Small intestine (tissue), 16 donors: ENCODE measurements at places on chromosomes 7 and 10. TPM values are rescaled to one million over a fixed set of nuclear protein-coding genes. Genes with fewer than 3 reads are reported as not detected.

- H3K27ac ChIP-seq: no peak overlapping the region
- H3K4me3 ChIP-seq: no peak overlapping the region
- no peaks in the 10 kb centered on the region for H3K27me3 ChIP-seq
- no peaks in the 10 kb centered on the region for H3K4me1 ChIP-seq
Observed at GRCh38 chr10:101008823-101009423, 9.3 kb downstream of the LZTS2 start.

DNA sequence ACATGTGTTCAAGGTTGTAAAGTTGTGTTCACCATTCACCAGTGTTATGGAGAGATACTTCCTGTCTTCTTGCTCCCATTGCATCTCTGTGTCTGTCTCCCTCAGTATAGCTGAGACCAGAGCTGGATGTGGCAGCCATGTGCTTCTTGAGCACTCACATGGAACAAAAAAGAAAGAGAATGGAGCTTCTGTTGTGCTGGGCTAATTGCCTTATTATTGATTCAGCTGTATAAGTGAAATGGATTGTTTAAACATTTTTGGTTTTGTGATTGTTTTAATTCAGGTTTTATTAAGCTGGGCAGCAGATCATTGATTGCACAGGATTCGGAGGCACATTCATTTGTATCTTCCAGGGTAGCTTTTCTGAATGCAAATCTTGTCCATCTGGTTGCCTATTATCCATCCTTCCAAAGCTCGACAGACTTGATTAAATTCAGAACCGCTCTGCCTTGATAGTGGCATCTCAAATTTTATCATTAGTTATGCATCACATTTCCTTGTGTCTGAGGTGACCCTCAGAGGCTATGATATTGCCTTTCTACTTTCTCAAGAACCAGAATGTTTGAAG, 119.9 kb downstream of the CCNY start:
- no peak overlapping the region for H3K4me3 ChIP-seq
- no peaks in the 10 kb centered on the region for H3K27me3 ChIP-seq
- H3K36me3 ChIP-seq: peaks cover 1% of the 10 kb centered on the region

- H3K27me3 ChIP-seq: no peaks in the 10 kb centered on the region
- H3K4me3 ChIP-seq: no peak overlapping the region
- H3K27ac ChIP-seq: no peak overlapping the region
- no peak for DNase-seq
Observed at GRCh38 chr7:32561613-32562012, 66.3 kb downstream of the AVL9 start.

DNA sequence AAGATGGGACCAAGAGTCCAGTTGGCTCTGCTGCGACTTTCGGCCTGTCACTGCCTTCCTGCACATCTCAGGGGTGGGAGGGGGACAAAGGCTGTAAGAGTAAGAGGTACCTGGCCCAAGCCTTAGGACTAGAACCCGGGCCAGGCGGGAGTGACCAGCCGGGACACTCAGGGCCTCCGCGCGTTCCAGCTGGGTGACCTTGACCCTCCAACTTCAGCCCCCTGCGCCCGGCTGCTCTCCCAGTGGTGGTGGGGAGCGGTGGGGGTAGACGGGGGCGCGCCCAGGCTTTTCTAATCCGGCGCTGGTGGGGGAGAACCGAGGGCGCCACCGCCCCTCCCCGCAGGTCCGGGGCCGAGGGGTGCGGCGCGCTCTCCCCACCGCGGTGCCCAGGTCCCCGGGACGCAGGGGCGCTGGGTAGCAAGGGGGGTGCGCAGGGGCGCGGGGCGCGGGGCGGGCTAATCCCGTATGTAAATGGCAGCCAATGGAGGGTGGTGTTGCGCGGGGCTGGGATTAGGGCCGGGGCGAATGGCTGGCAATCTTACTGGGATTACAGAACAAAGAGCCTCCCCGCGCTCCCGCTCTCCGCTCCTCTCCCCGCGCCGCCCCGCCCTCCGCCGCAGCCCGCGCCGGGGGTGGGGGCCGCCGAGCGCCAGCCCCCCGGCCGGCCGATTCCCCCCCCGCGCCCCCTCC, at the start of gene GTF2IRD1:
Gene GTF2IRD1, plus strand, starts transcription at position 585 of the 690 bp plus-strand sequence. CDS start 54,175 bp downstream, outside the sequence.
- peak within 1 kb of the TSS; percentile 56 for H3K27ac ChIP-seq
- peaks cover 39% of the 10 kb centered on the region for H3K4me1 ChIP-seq
- peak within 1 kb of the TSS; percentile 56 for H3K4me3 ChIP-seq
- H3K27me3 ChIP-seq: no peaks in the 10 kb centered on the region

DNA sequence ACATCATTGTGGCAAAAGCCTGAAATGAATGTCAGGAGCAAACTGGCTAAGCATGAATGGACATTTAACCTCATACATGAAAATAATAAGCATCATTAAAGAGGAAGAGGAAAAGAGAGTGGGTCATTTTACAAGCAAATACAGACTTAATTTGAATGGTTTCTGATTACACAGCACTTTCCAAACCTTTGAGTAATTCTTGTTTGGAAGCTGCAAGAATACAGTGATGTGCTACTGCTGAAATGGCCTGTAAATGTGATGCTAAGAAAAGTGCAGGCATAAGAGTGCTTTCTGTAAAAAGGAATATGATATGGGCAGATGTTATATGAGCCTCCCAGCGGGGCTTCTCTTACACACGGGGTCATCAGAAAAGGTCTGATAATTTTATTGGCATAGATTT, 30.2 kb downstream of the TAS2R16 start:
- no peaks in the 10 kb centered on the region for H3K4me1 ChIP-seq
- H3K4me3 ChIP-seq: no peak overlapping the region
- no peak for DNase-seq
- H3K36me3 ChIP-seq: no peaks in the 10 kb centered on the region
- H3K27me3 ChIP-seq: no peaks in the 10 kb centered on the region

DNA sequence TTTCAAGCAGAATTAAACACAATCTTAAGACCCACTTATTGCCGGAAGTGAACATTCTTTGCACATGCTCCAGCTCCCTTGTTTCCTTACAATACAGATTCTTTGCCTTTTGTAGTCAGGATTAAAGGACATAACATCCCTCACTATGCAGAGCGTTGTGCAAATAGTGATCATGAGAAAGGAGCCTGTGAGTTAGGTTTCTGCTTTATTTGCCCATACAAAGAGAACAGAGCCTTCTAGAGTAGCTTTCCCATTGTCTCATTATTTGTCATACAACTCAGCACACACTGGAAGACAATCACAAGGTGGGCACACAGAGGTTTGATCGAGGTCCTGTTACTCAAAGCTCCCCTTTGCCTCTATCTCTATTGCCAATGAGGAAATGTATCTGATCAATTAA, 48.2 kb upstream of the WDR11 start:
- no peaks in the 10 kb centered on the region for H3K27me3 ChIP-seq
- no peak overlapping the region for H3K4me3 ChIP-seq
- H3K27ac ChIP-seq: no peak overlapping the region
- no peaks in the 10 kb centered on the region for H3K4me1 ChIP-seq
- DNase-seq: no peak

DNA sequence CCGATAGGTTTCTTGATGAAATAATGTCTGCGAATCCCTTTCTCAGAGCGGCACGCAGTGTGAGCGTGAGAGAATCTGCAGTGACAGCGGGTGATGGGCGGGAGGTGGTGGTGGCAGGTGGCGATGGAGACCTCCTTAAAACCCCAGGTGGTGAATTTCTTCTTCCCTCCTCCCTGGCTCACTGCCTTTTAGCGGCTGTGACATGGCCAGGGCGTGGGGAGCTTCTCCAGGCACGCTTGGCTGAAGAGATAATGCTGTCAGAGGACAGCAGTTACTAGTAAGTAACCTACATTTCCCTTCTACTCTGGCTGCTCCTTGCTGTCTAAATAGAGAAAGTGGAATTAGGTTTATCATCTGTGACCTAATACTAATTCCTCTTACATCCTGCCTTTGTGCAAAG, 141.4 kb upstream of the INSYN2A start:
- H3K27me3 ChIP-seq: no peaks in the 10 kb centered on the region
- H3K36me3 ChIP-seq: no peaks in the 10 kb centered on the region
- H3K4me3 ChIP-seq: no peak overlapping the region
- no peak overlapping the region for H3K27ac ChIP-seq
- no peaks in the 10 kb centered on the region for H3K4me1 ChIP-seq

The ERVW-1 gene
- 0.01 TPM for polyA plus RNA-seq

The IFIT1B gene
- polyA plus RNA-seq: 0.04 TPM

The RELN gene
- 3.4 TPM for polyA plus RNA-seq

The KLLN gene
- polyA plus RNA-seq: 1.3 TPM

The NEUROD6 gene
- polyA plus RNA-seq: 0.34 TPM
